H1 (cell line): ENCODE measurements at places on chromosomes 16 and 17. TPM values are rescaled to one million over a fixed set of nuclear protein-coding genes. Genes with fewer than 3 reads are reported as not detected.

DNA sequence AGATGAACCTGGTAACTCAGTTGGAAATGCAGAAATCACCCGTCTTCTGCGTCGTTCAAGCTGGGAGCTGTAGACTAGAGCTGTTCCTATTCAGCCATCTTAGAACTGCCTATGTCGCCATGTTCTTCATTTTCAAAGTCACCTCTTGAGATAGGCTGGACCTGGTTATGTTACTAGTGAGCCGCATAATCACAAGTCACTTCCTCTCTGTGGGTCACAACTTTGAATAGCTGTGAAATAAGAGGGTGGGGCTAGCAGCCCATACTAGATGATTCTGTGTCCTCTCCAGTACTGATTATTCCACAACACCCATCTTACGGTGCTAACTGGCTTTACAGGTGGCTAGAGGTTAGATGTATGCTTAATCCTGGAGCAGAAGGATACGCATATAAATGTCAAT, 74.2 kb downstream of the VPS53 start:
- DNase-seq, result no peak

The NECAB2 gene
- 2.0 and 3.6 TPM in 2 replicates for total RNA-seq

DNA sequence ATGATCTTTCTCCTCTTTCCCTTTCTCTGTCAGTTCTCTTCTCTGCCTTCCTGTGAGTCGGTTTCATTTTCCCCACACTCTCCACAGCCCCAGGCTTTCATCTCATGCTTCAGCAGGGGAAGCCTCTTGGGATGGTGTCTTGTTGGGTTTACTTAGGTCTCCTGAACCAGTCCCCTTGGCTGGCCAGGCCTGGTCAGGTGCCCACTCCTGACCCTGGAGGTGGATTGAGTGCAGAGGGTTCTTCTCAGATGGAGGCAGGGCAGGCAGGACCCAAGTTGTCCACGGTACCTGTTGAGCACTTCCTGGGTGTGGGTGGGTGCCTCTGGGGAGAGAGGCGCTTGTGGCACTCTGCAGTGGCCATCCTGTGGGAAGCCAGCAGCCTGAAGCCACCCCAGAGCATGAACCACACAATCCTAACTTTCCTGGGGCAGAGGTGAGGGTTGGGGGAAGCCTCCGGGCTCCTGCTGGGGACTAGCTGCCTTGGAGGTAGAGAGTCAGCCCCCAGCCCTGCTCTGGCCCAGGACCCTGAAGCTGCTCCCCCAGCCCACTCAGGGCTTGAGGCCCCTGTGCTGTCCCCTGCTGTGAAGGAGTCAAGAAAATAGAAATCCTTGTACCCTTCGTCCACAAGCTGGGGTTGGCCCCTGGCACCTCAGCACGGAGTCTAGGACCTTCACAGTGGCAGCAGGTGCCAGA, 2.0 kb upstream of the RAP1GAP2 start:
- no peak for DNase-seq

The ATP6V0D1 gene
- total RNA-seq, result 47.3 and 54.1 TPM in 2 replicates

GRCh38 chr17:50177983-50178834, 12.4 kb downstream of the SGCA start:
- peak; percentile 39 for DNase-seq

DNA sequence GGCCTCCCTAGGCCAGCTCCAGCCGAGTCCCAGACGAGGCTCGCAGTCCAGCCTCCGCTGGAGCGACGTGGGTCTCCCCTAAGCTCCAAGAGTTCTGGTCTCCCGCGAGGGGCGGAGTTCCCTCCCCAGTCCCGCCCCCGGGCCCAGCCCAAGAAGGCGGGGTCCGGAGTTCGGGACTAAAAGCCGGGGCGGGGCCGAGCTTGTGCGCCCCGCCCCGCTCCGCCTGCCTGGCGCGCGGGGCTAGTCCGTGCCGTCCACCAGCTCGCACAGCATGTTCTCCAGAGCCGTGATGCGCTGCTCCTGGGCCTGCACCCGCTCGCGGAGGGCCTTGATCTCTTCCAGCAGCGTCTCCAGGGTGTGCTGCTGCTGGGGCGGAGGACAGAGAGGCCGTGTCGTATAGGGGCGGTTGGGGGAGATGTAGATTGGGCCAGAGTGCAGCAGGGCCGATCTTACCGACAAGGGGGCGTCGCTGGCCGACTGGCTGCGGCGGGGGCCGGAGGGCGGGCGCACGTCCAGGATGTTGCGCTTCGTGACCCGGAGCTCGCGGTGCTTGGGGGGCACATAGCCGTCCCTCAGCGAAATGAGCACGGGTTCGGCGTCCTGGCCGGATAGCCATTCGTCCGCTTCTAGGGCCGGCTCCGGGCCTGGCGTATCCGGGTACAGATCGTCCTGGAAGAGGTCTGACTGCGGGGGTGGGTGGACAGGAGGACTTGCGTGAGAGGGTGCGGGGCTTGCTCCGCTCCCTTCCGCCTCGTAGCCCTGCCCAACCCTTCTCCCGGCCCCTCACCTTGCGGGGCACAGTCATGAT, 7.0 kb downstream of the CORO6 start:
- peak; percentile 92 for DNase-seq

The CCL18 gene
- total RNA-seq, result not detected in 2 replicates

DNA sequence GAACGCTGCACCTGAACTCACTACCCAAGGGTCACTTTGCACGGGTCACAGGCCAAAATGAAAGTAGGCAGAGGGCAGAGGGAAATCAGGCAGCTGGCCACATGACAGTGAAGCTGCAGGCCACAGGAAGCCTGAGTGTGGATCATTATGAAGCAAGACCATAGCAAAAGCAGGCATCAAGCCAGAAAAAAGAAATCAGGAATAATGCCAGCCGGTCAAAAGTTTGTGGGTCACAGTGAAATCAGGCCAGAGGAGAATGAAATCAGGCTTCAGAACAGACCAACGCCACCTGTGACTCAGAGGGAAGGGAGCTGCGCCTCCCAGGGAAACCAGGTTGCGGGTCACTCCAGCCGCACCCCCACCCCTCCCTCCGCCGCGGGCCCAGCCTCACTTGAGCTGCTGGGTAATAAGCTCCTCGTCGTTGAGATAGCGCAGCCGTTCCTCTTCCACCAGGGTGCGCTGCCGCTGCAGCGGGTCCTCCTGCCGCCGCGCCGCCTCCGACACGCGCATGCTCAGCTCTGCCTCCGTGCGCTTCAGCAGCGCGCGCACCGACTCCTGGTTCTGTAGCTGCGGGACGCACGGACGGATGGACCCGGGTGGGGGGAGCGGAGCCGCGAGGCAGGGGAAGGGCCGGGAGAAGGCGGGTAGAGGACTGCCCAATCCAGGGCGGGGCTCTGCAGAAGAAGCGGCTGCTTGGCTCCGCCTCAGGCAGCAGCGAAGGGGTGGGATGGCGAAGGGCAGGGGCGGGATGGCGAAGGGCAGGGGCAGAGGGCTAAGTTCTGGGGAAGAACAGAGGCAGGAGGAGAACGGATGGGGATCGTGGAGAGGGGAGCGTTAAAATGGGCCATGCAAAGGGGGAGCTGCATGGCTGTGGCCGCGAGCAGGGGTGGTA, 47.7 kb downstream of the SRCIN1 start:
- peak; percentile 93 for DNase-seq

- peak; percentile 85 for DNase-seq
Observed at GRCh38 chr16:89720551-89720812, 216 bp downstream of the VPS9D1 start.

The DNAJC7 gene
- total RNA-seq, result 129 and 148 TPM in 2 replicates

The PRAC2 gene
- not detected in 2 replicates for total RNA-seq

The C17orf50 gene
- total RNA-seq, result not detected in 2 replicates

DNA sequence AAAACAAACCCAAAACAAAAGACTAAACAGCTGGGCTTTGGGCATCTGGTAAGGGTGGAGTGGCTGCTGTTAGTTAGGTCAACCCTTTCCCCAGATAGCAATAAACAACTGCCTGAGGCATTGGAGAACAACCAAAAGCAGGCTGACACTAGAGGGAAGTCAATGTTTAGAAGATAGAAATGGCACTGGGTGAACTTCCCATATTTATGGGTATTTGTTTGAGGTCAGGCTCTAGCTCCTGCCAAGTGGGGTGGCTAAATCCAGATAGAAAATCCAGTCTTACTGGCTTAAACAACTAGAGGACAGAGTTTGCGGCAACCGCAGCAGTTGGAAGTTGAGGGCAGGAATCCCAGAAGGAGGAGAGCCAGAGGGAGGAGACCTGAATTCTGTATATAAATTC, 79.4 kb downstream of the SDK2 start:
- DNase-seq, result no peak

The TAT gene
- total RNA-seq, result not detected in 2 replicates

DNA sequence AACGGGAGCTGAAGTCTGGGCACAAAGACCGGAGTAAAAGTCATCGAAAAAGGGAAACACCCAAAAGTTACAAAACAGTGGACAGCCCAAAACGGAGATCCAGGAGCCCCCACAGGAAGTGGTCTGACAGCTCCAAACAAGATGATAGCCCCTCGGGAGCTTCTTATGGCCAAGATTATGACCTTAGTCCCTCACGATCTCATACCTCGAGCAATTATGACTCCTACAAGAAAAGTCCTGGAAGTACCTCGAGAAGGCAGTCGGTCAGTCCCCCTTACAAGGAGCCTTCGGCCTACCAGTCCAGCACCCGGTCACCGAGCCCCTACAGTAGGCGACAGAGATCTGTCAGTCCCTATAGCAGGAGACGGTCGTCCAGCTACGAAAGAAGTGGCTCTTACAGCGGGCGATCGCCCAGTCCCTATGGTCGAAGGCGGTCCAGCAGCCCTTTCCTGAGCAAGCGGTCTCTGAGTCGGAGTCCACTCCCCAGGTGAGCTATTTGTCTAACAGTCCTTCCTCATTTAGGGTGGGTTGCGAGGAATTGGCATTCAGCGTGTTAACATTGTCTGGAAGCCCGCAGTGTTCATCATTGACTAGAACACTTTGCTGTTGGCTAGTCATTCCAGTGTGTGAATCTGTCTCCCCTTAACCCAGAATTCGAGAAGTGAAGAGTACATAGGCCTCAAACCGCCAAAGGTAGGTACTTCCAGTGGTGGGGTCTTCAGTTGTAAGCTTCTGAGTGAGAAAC, 1.5 kb downstream of the CDK12 start:
- DNase-seq, result no peak

- peak; percentile 79 for DNase-seq
Observed at GRCh38 chr16:67170168-67170948, at the start of gene NOL3. Gene NOL3, plus strand, starts transcription at chr16:67170538.

DNA sequence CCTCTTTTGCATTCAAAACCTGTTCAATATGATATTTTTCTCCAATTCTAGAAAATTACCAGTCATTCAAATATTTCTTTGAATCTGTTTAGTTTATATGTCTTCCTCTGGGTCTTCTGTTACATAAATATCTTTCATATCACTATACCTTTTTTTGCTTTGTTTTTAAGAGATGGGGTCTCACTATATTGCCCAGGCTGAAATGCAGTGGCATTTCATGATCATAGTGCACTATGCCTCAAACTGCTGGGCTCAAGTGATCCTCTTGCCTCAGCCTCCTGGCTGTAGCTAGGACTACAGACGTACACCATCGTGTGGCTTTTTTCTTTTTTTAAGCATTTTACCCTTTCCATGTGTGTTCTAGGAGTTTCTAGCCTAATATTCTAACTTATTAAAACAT, 38.8 kb downstream of the NSRP1 start:
- DNase-seq, result no peak

The TUBG2 gene
- 13.0 and 14.8 TPM in 2 replicates for total RNA-seq

The HDAC5 gene
- total RNA-seq, result 48.5 and 54.0 TPM in 2 replicates

GRCh38 chr17:1967213-1967612, 57.9 kb downstream of the RTN4RL1 start:
- DNase-seq, result no peak

DNA sequence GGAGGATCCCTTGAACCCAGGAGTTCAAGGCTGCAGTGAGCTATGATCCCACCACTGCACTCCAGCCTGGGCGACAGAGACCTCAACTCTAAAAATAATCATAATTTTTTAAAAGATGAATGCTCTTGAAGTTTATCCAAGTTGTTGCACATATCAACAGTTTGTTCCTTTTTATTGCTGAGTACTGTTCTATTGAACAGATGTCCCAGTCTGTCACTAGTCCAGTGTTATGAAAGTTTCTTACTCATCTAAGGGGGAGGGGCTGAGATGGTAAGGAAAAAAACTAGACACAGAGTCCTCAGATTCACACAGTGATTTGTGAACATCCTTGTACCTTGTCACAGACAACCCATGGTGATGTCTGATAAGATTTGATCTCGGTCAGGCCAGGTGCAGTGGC, 3.9 kb downstream of the ACAP1 start:
- DNase-seq, result no peak

GRCh38 chr17:81402530-81402941, 7.3 kb downstream of the BAHCC1 start:
- DNase-seq, result no peak

DNA sequence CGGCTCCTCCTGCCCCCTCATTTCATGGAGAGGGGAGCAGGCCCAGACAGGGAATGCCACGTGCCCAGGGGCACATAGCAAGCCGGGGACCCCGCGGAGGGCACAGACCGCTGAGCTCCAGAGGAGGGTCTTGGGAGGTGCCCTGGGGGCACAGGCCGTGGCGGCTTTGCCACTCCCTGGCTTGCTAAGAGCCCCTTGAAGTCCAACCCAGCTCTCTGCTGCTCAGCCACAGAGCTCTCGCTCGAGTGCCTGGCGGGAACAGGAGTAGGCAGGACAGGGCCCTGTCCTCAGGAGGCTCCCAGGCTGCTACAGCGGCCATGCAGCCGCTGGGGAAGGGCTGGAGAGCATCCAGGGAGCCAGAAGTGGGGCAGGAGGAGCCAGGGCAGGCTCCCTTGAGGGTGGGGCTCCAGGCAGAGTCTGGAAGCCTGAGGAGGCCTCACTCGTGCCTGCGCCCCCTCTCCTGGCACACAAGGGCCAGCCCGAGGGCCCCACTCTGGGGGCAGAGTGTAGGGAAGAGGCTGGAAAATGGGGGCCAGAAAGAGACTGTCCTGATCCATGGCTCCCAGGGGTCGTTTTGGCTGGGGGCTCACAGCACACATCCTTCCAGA, 4.4 kb upstream of the RAB26 start:
- DNase-seq, result no peak

- no peak for DNase-seq
Observed at GRCh38 chr17:75238684-75239191, 22.7 kb downstream of the GGA3 start.

DNA sequence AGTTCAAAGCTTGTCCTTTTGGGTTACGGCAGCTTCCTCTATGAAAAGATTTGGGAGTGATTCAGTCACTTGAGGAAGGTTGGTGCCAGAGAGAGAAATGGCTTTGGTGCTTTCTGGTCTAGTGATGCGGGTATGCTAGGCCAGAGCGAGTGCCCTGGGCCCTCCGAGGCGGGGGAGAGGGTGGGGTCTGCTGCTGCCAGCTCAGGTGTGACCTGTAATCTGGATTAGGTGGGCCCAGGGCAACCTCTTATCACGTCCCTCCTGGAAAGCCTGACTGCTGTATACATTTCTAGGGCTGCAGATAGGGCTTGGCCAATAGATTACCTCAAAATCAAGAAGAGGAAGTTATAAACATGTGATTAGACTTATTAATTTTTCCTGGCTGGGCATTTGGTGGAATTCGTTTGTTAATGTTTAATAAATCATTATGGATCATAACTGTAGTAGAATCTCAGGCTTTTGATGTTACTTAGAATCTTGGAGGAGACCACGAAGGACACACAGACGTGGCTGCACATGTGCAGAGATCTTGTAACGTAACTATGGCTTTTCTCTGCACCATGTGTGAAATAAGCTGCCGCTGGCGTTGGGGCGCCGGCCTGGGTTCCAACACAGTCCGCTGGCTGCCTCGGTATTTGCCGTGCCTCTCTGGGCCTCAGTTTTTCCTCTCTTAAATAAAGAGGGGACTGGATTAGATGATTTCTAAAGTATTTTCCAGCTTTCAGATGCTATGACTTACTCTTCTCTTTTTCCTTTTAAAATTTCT, 1.2 kb downstream of the IRF8 start:
- no peak for DNase-seq

GRCh38 chr16:65044873-65045272, 77.0 kb downstream of the CDH11 start:
- DNase-seq, result no peak

GRCh38 chr17:51803161-51803560, 355.4 kb downstream of the CA10 start:
- no peak for DNase-seq
